ENCODE measurements at places on chromosomes 16 and 17. TPM values are rescaled to one million over a fixed set of nuclear protein-coding genes. Genes with fewer than 3 reads are reported as not detected.

- no peaks in the 10 kb centered on the region for H3K4me1 ChIP-seq
- no peak for DNase-seq
- H3K27me3 ChIP-seq: no peaks in the 10 kb centered on the region
- no peak overlapping the region for H3K27ac ChIP-seq
- no peak overlapping the region for H3K4me3 ChIP-seq
Observed at GRCh38 chr16:25198021-25198420, 18.7 kb upstream of the AQP8 start.

DNA sequence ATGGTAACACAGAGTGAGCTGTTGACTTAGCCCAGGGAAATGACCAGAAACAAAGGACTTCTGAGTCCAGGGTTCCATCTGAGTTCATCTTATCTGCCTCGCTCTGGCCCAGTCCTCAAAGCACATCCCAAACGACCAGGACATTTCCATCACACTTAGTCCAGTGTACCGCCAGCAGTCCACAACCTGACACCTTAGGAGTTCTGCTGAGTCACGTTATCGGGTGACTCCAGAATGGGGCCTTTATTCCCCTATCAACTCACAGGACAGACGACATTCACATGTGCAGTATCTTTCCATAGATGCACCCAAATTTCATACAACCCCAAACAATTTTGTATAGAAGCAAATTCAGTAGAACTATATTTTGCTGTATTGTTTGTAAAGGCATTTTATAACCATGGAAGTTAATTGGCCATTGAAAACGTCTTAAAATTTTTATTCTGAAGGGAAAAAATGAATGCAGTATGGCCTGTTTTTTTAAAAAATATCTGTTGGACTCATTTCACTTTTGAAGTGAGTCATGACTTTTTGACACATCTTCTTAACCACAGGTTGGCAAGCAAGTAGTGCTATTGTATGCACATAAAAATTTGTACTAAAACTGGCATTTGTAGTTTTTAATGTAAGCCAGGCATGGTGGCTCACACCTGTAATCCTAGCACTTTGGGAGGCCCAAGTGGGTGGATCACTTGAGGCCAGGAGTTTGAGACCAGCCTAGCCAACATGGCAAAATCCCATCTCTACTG lies 46.3 kb downstream of the ZNF18 start:
- no peaks in the 10 kb centered on the region for H3K4me1 ChIP-seq
- no peak overlapping the region for H3K4me3 ChIP-seq
- no peaks in the 10 kb centered on the region for H3K27me3 ChIP-seq
- H3K36me3 ChIP-seq: no peaks in the 10 kb centered on the region

DNA sequence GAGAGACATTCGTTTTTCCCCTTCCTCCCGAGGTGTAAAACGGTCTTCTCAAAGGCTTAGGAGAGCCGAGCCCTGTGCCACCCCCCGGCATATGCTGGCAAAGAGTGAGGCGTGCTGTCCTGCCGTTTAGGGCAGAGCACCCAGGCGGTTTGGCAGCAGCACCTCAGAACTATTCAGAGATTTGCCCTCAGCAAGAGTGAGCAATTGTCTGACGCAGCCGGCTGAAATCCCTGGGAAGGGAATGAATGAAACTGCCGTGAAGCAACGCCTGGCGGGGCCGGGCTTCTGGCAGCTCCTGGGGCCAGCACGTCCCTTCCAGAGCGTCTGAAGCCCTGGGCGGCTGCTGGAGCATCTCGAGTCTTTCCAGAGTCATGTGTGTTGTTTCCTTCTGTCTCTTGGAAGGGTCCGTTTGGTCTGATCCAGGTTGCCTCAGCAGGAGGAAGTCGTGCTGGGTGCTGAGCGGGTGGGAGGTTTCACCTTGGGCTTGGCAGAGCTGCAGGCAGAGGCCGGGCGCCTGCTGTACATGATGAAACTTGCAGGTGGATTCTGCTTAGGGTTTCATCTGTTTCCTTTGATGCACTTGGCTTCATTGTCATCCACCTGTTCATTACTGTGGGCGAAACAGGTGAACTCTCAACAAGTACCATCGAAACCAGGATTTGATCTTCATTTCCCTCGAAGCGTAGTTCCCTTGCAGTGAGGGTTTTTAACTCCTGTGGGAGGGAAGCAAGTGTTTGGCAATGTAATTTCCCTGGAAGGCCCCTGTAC lies 35.4 kb downstream of the TBCD start:
- no peak for DNase-seq
- no peak overlapping the region for H3K4me3 ChIP-seq
- no peak overlapping the region for H3K27ac ChIP-seq
- no peaks in the 10 kb centered on the region for H3K4me1 ChIP-seq
- peaks cover 6% of the 10 kb centered on the region for H3K36me3 ChIP-seq
- H3K27me3 ChIP-seq: no peaks in the 10 kb centered on the region

- peaks cover 24% of the 10 kb centered on the region for H3K4me1 ChIP-seq
- H3K27ac ChIP-seq: no peak overlapping the region
- DNase-seq: no peak
- H3K36me3 ChIP-seq: no peaks in the 10 kb centered on the region
- H3K4me3 ChIP-seq: no peak overlapping the region
Observed at GRCh38 chr16:24049113-24049512, 207.0 kb upstream of the CACNG3 start.

Gene ABCA6
- total RNA-seq: not detected

GRCh38 chr16:3963203-3963602 lies 82.7 kb upstream of the CREBBP start:
- H3K36me3 ChIP-seq: no peaks in the 10 kb centered on the region
- DNase-seq: peak; percentile 24
- 0 out of 2 replicates have a peak overlapping the region, but pooled peaks have one; percentile 23 for H3K27ac ChIP-seq
- H3K27me3 ChIP-seq: no peaks in the 10 kb centered on the region
- H3K4me3 ChIP-seq: no peak overlapping the region

GRCh38 chr17:30341703-30342249 lies 7.9 kb upstream of the TMIGD1 start:
- H3K4me1 ChIP-seq: no peaks in the 10 kb centered on the region
- H3K27ac ChIP-seq: no peak overlapping the region
- no peak for DNase-seq
- H3K4me3 ChIP-seq: no peak overlapping the region

Gene APRT
- total RNA-seq: 250 TPM

Data from GM23338 (cell line).